ENCODE measurements at places on chromosomes 1 and 21. TPM values are rescaled to one million over a fixed set of nuclear protein-coding genes. Genes with fewer than 3 reads are reported as not detected.

The LCE1F gene
- total RNA-seq = not detected

The ACKR1 gene
- total RNA-seq = 11.0 TPM

The TSPAN1 gene
- total RNA-seq = 0.29 TPM

The KCNN3 gene
- total RNA-seq = 0.19 TPM

The KCNK1 gene
- total RNA-seq = 2.3 TPM

The FCER1G gene
- total RNA-seq = not detected

The C1QA gene
- not detected for total RNA-seq

The MED8 gene
- total RNA-seq = 44.9 TPM

The MX2 gene
- total RNA-seq = 6.3 TPM

The BMP8B gene
- not detected for total RNA-seq

The DDR2 gene
- total RNA-seq = 95.1 TPM

The RGS4 gene
- 421 TPM for total RNA-seq

The SAMD11 gene
- total RNA-seq = 12.5 TPM

The FCAMR gene
- not detected for total RNA-seq

The PMF1 gene
- total RNA-seq = 28.0 TPM

The IQCC gene
- 0.87 TPM for total RNA-seq

The SCAMP3 gene
- 49.4 TPM for total RNA-seq

The WDR3 gene
- total RNA-seq = 19.0 TPM

The DAB1 gene
- 0.87 TPM for total RNA-seq

The IRF6 gene
- 0.39 TPM for total RNA-seq

The ENSA gene
- 82.1 TPM for total RNA-seq

The IL24 gene
- not detected for total RNA-seq

The PTPN22 gene
- 0.34 TPM for total RNA-seq

The COG2 gene
- 10.7 TPM for total RNA-seq

The NMNAT1 gene
- total RNA-seq = 12.5 TPM

The CFHR3 gene
- total RNA-seq = 0.31 TPM

The REN gene
- not detected for total RNA-seq

The EDN2 gene
- not detected for total RNA-seq

The LCE1B gene
- not detected for total RNA-seq
